ENCODE measurements at places on chromosomes 1 and 21.

GRCh38 chr1:222099746-222100145 is 357.9 kb upstream of the DUSP10 start:
- DNase-seq, result no peak

DNA sequence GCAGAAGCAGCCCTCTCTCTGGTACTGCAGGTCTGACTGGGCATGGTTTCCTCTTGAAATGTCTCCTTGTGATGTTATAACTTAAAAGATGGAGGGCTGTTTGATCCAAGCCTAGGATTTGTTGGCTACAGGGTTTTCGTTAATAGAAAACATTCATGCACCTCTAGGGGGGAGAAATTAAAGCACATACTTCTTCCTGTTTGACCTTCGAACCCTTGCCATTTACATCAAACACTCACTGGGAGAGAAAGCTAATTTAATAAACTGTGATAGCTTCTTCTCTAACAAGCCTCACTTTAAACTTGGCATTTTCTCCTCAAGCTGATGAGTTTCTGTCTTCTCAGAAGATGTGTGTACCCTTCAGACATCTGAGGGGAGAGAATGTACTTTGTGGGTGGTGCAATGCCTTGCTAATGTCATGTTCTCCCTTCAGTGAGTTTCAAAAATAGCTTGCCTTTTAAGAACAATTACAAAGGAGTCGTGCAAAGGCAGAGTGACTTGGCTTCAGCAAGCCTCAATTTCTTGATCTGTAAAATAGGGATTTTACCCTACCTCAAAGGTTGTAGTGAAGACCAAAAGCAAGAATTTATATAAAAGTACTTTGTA is 20.4 kb downstream of the CACHD1 start:
- DNase-seq, result no peak

DNA sequence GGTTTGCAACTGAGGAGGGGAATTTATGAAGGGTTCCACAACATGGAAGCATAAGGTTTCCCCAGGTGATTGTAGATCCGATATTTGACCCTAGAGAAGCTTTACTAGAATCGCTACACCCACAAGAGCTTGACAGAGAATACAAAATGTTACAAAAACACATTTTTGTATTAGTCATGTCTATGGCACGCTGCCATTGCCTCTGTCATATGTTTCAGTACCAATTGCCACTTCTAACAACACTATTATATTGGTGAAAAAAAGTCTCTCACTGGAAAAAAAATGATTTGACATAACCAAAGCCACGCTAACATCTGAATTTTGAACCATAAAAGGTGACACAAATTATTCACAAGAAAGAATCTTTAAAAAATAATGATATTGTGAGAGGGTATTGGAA is 214.5 kb downstream of the KCNT2 start:
- DNase-seq, result no peak

GRCh38 chr1:47188791-47189785 is 748 bp downstream of the PDZK1IP1 start:
- DNase-seq, result no peak

DNA sequence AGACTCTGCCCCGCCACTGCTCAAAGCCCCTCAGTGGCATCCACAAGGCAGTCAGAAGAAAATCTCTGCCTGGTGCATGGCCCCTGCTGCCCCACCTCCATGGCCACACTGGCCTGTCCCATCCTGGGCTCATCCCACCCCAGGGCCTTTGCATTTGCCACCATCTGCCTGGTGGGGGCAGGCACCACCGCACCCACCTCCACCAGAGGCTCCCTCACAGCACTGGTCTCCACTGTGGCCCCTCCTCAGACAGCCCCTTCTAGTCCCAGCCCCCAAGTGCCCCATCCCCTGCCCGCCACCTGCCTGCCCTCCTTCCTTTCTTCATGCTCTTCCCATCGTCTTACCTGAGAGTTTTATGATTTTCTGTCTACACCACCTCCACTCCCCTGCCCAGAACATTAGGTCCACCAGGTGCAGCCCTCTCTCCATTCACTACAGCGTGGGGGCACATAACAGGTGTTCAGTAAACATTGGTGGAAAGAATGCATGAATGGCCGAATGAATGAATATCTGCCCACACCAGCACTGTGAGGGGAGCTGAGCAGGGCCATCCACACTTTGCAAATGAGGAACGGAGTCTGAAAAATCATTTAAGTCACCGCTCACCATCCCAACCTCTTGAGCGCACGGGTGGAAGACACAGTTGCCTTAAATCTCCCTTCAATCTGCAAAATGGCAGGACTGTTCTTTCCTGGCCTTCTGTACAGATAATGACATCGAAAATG is 2.1 kb downstream of the PRDM15 start:
- no peak for DNase-seq

DNA sequence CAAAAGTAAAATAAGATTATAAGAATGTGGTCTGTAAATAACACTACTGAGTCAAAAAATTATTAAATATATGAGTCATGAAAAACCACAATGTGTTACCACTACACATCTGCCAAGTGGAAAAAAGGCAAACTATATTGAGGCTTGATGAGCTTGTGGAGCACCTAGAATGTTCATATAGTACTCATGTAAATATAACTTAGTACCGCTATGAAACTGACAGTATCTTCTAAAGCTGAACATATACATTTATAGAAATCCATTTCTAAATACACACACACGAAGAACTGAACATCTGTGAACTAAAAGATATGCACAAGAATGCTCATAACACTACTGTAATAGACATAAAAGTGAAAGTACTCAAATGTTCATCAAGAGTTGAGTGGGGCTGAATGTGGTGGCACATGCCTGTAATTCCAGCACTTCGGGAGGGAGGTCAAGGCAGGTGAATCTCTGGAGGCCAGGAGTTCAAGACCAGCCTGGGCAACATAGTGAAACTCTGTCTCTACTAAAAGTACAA is 18.5 kb upstream of the GBP3 start:
- DNase-seq, result no peak

DNA sequence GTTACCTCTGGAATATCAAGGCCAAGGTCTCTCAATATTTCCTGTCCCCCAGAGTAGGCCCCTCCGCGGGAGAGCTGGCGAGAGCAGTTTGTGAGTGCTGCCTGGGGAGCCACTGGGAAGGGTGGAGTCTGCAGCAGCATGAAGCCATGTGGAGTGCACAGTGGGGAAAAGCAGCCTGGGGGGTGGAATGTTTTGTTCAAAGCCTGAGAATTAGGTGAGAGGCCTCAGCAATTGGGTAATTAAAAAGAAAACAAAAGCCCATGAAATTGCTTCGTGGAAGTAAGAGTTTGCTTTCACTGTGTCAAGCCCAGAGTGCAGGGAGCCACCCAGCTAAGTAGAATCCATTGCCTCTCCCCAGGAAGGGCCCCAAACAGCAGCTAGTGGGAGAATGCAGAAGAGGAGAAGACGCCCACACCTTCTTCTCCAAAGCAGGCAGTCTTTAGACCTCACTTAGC is 30.2 kb upstream of the DISC1 start:
- no peak for DNase-seq

- DNase-seq, result no peak
These were observed 182.1 kb upstream of the ADAMTS5 start for GRCh38 chr21:27149034-27149433.

DNA sequence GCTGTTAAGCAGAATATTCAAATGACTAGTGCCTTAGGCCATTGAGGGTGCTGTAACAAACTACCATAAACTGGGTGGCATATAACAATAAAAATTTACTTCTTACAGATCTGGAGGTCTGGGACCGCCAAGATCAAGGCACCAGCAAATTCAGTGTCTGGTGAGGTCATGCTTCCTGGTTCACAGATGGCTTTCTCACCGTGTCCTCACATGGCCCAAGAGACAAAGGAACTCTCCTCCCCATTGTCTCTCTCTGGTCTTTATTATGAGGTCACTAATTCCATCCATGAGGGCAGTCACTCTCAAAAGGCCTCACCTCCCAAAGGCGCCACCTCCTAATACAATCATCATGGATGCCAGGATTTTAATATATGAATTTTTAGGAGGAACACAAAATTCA is 127.3 kb downstream of the GABPA start:
- DNase-seq, result no peak

DNA sequence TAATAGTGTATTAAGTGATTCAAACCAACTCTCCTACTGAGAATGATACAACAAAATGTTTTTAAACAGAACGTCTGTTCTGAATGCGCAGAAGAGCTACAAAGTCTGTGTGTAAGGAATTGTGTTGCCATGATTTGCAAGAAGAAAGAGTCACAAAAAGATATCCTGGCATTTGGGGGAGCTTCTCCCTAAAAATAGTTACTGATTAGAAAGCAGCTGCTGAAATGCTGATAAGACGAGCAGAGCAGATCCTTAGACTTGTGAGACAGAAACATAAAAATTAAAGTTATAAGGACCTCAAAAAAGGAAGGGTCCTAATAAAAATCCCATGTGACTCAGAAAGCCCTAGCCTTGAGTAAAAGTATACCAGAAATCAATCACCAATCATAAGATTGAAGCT is 54.9 kb upstream of the CRB1 start:
- no peak for DNase-seq

DNA sequence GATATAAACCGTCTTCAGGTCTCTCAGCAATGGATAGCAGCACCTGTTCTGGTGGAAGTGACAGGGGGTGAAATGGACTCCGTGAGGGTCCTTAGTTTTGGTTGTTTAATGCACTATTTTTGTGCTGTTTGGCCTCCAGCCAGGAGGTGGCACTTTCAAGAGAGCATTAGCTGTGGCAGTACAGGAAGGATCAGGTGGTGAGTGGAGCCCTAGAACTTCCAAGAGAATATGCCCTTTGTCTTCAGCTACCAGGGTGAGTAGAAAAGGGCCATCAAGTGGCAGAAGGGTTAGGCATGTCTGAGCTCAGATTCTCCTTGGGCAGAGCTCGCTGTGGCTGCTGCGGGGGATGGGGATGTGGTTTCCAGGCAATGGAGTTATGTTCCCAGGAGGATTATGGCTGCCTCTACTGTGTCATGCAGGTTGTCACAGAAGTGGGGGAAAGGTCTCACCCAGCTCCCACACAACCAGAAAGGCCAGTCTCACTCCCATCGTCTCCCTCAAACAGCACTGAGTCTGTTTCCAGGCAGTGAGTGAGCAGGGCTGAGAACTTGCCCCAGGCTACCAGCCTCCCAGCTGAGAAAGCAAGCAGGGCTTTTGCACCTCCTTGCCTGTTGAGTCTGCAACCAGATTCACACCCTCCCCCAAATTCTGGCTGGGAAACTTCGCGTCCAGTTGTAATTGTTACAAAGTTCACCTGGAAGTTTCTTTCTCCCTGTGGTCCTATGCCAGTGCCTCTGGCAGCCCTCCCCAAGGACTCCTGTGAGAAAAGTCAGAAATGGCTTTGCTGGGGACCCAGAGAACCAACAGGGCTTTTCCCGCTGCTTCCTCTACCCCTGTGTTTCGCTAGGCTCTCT is 39.1 kb upstream of the TTLL7 start:
- DNase-seq, result no peak

- no peak for DNase-seq
These were observed 6.6 kb downstream of the SLC2A5 start for GRCh38 chr1:9062846-9063245.

DNA sequence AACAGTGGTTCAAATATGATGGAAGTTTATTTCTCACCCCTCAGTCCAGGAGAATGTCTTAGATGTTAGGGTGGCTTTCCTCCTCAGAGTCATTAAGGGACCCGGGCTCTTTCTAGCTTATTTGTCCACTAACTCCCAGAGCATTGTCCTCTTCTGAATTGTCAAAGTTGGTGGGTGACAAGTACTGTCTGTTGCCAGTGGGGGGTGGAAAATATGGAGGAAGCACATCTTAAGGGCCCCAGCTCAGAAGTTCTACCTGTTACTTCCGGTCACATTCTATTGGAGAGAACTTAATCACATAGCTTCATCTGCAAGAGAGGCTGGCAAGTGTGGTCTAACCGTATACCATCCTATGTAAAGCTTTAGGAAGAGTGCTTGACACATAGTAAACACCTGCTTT is 7.1 kb downstream of the CLIC4 start:
- DNase-seq, result no peak

GRCh38 chr1:180269645-180270529 is 39.8 kb downstream of the LHX4 start:
- DNase-seq, result no peak

- DNase-seq, result peak; percentile 81
These were observed at the start of gene RUSC1 for GRCh38 chr1:155320661-155321617. RUSC1 (plus strand) TSS chr1:155320894; CDS start chr1:155321774, 880 bp downstream.

DNA sequence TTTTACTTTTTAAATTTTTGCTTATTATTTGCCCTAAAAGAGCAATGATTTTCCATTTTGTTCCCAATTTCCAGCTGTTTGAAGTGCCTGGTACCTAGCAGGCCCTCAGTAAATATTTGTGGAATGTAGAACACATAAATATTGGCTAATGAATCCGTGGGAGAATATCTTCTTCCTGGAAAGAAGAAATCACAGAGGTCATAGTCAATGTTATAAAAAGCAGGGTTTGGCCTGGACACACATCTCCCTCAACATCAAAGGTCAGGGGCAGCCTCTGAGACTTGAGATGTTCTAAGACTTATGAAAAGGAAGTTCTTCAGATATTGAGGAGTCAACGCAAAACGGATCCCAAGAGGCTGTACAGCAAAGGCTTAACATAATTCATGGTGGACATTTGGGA is 358.1 kb downstream of the HHAT start:
- no peak for DNase-seq
